ENCODE measurements at places on chromosomes 7 and 10.

DNA sequence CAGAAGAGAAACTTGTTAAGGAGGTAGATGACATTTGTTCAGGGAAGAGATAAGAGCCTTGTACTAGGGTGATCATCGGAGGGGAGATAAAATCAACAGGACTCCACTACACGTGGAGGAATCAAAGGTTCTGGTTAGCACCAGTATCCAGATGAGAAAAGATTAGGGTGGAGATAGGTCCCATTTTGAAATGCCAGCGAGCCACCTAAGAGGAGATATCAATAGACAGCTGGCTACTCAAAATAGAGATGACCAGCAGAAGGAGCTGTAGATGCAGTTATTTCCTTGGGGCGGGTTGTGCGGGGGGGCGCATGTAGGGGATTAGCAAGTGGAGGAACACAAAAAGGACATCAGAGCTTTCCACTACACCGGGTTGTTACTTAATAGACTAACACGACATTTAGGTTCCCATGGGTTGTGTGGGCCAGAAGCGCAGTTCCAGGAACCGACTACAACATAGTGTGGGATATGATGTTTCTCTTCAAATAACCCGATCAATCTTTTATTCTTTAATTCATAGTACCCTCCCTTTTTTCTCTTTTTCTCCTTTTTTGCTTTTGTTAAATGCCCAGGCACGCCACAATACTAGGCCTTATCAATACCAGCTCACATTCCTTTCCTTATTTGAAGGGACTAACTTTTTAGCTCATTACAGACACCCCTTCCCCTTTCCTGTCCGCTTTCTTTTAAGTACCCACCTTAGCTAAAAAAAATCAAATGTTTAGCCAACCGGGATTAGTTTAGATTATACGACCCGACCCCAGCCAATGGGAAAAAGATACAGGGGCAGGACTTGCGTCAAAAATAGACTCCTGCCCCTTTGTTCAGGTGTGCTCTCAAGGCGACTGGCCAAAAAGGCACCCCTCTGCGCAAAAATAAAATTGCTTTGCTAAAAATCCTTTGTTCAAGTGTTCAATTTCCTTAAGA lies 2.0 kb upstream of the KIF11 start:
- peak; percentile 7 for DNase-seq

DNA sequence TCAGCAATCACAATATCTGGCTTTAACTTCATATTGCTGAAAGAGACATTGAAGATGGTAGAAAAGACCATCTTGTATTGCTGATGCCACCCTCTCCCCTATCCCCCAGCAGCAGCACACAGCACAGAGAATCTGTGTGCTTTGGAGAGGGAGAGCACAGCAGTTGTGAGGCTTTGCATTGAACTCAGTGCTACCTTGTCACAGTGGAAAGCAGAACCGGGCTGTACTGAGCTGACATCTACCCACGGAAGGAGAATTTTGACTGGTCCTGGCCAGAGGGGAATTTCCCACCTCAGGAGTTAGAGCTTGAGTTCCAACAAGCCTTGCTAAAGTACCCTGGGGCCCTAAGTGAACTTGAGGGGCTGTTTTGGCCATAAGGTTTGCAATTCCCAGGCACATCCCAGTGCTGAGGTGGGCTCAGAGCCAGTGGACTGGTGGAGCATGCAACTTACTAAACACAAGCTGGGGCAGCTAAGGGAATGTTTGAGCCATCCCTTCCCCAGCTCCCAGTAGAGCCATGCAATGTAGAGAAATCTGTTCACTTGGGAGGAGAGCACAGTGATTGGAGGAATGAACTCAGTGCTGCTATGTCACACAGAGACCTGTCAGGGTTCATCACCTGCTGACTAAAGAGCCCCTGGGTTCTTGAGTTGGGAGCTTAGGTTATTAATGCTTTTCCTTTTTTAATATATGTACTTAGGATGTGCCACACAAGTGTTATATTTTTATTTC lies 62.1 kb downstream of the OR13A1 start:
- DNase-seq = no peak

DNA sequence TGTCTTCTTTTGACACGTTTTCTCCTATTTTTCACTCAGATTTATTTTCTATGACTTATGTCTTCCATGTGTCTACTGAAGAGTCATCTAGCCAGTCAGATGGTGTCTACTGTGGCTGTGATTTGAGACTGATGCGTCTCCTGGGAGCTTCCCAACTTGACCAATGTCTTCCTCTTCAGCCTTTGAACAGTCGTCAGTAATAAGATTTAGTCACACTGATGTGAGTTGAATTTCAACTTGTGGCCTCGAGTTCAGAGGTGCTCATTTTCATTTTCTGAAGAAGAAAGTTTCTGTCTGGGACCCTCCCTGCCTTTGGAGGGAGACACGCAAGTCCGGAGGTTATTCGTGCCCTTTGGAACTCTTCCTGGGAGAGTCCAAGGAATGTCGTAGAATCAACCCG lies 221.9 kb upstream of the INHBA start:
- DNase-seq = no peak

GRCh38 chr7:81704595-81704994 lies 65.3 kb downstream of the HGF start:
- no peak for DNase-seq

- DNase-seq = no peak
Observed at GRCh38 chr10:35152992-35153391, 26.3 kb downstream of the CREM start.

GRCh38 chr10:70779511-70780369 lies 5.4 kb downstream of the TBATA start:
- no peak for DNase-seq

All from hypothalamus (tissue), 51 donors.